HepG2 (cell line): ENCODE measurements at places on chromosomes 2 and 18.

GRCh38 chr2:12293874-12294273 lies 422.9 kb upstream of the TRIB2 start:
- no peak for DNase-seq

DNA sequence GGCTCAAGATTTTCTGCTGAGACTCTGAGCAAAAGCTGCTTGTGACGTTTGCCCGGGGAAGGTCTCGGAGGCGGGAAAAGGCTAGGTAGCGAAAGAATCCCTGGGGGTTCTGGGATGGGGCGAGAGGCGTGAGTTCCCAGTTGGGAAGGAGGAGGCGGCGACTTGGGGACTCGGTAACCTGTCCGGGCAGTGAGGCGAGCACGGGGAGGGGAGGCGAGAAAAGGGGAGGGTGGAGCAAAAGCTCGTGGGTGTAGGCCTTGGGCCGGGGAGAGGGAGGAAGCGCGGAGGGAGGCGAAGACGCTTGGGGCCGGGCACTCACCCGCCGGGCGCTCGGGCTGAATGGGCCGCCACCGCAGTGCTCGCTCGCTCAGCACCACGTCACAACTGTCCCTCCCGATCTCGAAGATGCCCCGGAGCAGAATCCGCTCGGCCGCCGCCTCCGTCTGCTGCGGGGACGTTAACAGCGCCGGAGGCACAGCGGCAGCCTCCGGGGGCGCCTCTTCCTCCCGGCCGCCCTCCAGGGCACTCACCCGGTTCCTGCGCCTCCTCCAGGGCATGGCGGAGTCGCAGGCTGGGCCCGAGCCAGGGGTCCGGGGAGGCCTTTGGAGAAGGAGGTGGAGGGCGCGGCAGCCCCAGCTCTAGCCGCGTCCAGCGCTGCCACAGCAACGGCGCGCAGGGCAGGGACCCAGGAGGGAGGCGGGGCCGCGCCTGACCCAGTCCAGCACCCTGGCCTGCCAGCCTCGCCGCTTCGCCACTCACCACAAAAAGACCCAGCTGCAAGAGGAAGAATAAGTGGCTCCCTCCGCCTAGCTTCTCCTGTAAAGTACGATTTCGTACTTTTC lies at the start of gene CERKL:
Gene CERKL, minus strand, starts transcription at position 656 of the 842 bp plus-strand sequence. Its CDS starts 99 bp downstream, at position 557.
- no peak for DNase-seq

- peak; percentile 42 for DNase-seq
Observed at GRCh38 chr2:211408483-211408891, 852.1 kb downstream of the CPS1 start.

- no peak for DNase-seq
Observed at GRCh38 chr18:25451077-25451658, 99.2 kb upstream of the ZNF521 start.

DNA sequence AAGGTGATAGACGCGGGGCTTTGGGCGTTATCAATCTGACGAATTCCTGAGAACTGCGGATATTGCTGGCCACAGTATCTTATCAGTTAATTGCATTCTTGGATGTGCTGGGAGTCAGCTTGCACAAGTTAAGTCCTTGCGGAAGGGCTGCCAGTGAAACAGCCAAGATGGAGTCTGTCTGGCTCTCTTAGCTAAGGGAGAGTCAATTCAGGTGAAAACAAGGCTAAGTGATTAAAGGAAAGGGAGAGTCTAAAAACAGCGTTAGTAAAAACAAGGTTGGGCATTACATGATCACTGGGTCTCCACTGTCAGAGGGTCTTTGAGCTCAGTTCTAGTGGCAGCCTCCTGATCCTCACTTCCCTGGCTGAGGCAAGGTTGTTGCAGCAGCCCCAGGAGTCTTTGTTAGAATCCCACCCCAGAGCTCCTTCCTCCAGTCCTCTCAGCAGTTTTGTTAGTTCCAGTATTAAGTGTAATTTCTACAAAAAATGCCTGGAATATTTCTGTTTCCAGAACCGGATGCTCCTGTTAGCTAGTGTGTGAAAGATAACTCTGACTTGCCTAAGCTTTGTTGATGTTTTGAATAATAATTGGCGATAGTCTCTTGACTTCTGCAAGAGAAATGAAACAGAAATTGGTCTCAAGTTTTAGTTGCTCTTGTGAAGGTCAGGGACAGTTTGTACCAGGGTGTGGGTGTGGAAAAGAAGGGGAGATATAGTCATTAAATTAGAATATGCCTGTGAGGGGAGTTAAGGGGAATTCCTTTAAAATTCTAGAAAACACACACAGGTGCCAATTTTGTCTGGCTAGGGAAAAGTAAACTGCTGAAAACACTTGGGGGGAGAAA lies 10.6 kb downstream of the CFLAR start:
- DNase-seq: no peak

DNA sequence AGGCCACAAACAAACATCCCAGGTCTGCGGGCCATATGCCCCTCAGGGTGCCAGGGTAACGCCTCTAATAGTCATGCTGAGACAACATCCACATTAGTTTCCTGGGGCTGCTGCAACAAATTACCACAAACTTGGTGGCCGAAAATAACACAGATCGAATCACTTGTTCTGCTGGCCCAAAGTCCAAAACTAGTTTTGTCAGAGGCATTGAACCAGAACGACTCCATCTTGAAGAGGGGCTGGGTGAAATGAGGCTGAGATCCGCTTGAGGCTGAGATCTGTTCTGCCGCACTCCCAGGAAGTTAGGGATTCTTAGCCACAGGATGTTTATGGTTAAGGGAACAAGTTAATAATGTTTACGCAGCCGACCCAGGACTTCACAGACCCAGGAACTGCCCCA lies 66.7 kb downstream of the COPS8 start:
- no peak for DNase-seq
